ENCODE measurements at places on chromosomes 1 and 21.

GRCh38 chr1:154454386-154455120 is 47.5 kb upstream of the TDRD10 start:
- no peak for DNase-seq

DNA sequence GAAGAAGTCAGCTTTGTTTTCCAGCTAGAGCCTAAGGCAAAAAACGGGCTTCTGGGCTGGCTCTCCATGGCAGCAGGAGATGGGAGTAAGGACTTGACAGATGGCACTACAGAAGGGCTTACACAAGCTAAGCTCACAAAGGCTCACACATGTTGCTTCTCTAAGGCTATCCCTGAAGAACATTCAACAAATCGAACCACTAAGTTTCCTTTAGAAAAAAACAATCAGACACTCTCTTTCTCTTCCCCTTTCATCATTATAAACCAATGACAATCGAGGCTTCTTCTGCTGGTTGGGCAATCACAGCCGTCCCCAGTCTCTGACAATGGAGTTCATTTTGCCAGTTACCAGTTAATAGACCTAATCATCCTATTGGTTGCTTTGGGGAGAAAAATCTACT is 40.5 kb downstream of the TRIT1 start:
- no peak for DNase-seq

- no peak for DNase-seq
These were observed 44.8 kb downstream of the DHRS3 start for GRCh38 chr1:12573015-12573825.

DNA sequence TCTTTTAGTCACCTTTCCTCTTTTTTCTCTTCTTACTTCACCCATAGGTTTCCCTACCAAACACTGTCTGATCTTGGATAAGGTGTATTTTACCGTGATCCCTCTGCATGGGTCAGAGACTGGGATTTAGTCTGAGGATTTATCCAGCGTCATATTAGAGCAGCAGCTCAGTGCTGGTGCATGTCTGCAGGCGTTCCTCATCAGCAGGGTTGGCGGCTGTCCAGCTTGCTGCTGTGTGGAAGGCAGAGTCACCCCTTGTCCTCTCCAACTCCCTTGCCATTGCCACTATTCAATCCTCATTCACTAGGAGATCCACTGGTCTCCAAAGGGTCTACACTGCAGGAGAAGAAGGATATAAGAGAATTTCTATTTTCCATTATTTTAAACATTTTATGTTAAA is 7.3 kb upstream of the FAM78B start:
- no peak for DNase-seq

- no peak for DNase-seq
These were observed 18.4 kb downstream of the ERI3 start for GRCh38 chr1:44336668-44337067.

- DNase-seq = no peak
These were observed 43.9 kb downstream of the ZNF684 start for GRCh38 chr1:40575336-40575735.

DNA sequence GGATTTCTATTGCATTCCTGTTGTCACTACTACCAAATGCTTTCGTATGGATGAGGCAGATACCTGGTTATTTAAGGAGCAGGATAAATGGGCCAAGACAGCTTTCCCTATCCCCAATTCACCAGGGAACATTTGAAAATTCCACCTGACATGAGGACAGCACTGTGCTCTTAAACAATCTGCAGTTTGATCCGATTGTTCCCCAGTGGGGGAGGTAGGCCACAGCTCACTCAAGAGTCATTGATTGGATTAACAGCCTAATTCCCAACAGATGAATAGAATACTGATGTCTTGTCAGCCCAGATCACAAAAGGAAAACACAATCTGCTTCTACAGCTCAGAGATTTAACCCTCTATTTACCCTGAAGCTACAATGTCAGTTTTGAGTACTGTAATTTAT is 123.9 kb downstream of the LHX4 start:
- DNase-seq = no peak

DNA sequence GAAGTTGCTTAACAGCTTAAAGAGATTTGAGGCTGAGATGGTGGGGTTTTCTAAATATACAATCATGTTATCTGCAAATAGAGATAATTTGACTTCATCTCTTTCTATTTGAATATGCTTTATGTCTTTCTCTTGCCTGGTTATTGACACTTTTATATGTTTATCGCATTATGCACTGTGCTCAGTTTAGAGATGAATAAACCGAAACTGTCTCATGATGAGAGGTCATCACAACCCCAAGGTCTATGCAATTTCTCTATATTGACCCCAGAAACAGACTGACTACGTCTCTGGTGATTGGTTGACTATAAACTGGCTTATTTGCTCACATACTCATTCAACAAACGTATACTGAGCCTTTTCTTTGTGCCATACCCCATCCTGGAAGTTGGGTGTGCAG is 117.9 kb upstream of the NRIP1 start:
- DNase-seq = no peak

GRCh38 chr1:30652152-30652841 is 71.1 kb downstream of the MATN1 start:
- DNase-seq = no peak

DNA sequence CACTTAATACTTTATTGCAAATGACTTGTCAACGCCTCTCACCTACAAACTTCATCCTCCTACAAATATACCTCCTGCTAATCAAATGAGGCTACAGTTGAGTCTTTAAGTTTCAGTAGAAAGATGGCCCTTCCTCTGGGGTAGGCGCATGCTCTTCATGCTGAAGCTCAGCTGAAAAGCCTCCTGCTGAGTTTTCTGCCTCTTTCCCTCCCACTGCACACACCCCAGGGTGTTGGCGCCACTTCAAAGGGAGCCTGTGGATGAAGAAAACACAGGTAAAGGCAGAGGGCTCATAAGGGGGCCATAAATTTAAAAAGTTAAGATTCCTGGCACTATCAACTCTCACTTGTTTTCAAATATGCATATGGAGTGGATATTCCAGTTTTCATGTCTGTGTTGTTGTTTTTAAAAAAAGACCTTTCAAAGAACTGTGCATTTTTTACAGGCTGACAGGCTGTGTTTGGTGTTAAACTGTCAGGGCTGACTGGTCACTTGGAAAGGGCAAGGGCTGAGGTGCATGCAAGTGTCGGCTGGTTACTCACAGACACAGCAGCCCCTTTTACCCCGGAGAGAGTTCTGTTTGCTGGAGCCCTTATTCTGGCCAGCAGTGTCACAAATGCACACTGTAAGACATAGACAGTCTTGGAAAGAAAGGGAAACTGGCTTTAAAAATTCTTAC is 42.9 kb upstream of the LGALS8 start:
- DNase-seq = no peak

GRCh38 chr1:98910827-98911226 is 93.8 kb downstream of the PLPPR5 start:
- DNase-seq = no peak

GRCh38 chr21:31363720-31364119 is 19.7 kb upstream of the TIAM1 start:
- no peak for DNase-seq

DNA sequence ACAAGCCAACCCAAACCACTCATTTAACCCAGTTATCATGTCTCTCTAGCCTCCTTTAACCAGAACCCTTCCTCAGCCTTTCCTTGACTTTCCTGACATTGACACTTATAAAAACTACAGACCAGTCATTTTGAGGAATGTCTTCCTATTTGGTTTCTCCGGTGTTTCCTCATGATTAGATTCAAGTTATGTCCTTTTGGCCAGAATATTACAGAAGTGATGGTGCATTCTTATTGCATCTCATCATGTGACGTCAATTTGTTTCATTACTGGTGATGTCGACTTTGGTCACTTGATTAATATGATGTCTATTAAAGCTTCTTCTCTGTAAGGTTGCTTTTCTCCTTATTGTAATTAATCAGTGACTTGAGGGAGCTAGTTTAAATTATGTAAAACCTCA is 6.1 kb upstream of the RCSD1 start:
- no peak for DNase-seq

GRCh38 chr1:234505769-234506102 is 26.8 kb upstream of the TARBP1 start:
- no peak for DNase-seq

DNA sequence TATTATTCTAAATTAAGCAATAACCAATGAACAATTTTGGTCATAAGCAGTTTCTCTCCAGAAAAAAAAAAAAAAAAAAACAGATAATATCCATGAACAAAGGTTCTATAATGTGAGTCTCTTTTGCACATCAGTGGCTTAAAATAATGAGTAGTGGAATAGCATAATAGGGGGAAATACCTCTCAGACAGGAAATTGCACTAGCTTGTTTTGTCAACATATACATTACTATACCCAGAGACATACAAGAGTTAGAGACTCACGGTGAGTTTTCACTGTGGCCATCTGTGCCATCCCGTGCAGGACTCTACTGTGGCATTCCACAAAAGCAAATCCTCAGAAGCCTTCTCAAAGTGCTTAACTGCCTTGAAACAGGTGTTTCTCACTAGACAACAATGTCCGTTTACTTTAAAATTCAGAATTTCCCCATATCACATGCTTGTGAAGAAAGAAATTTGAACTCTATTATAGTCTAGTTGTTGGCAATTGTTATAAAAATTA is 697.9 kb downstream of the USP25 start:
- DNase-seq = no peak

DNA sequence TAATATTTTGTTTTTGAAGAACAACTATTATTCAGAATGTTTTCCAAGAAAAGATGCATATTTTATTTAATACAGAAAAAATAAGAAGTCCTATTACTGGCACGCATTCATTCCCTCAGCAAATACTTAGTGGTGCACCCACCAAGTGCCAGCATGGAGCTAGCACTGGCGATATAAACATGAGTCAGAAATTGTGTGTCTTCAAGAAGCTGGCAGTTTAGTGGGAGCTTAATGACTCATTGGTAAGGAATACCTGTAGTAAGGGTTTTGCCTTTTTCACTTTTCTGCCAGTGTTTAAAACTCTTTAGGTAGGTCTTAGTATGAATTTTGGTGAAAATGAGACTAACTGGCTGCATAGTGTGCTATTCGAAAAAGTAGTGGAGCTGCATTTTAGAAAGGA is 6.3 kb downstream of the MAGI3 start:
- DNase-seq = no peak

DNA sequence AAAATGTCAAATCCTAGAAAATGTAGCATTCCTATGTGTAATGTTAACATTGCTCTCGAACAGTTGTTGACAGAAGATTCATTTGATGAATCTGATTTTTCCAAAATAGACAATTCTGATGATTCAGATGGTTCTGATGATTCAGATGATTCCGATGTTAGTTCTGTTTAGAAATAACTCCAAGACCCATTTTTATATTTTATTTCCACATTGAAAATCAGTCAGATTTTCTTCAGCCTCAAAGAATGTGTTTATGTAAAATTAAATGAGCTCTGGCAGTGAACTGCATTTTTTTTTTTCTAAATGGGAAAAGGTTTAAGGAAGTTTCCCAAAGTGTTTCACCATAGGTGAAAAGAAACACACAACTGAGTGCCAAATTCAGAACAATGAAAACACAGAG is 136.5 kb downstream of the TSEN15 start:
- DNase-seq = no peak

- DNase-seq = peak; percentile 25
These were observed 126.0 kb downstream of the NR5A2 start for GRCh38 chr1:200153277-200154055.

DNA sequence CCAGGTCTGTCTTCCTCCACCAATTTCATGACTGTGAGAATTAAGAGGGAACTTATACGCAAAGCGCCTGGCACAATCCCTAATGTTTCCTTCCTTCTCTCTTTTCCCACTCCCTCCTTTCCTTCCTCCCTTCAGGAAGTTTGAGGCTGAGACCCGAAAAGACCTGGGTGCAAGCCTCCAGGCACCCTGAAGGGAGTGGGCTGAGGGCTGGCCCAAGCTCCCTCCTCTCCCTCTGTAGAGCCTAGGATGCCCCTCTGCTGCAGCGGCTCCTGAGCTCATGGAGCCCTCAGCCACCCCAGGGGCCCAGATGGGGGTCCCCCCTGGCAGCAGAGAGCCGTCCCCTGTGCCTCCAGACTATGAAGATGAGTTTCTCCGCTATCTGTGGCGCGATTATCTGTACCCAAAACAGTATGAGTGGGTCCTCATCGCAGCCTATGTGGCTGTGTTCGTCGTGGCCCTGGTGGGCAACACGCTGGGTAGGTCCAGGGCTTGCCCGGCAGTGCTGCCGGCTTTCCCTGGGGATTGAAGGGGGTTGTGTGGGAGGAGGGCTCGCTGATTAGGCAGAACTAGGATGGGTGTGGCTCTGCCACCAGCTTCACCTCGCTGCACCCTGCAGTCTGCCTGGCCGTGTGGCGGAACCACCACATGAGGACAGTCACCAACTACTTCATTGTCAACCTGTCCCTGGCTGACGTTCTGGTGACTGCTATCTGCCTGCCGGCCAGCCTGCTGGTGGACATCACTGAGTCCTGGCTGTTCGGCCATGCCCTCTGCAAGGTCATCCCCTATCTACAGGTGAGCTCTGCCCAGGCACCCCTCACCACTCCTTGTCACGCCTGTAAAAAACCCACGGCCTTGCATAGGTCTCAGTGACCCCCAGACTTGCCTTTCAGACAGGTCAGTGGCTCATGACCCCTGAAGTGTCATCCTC is 1.7 kb downstream of the HCRTR1 start:
- DNase-seq = no peak

DNA sequence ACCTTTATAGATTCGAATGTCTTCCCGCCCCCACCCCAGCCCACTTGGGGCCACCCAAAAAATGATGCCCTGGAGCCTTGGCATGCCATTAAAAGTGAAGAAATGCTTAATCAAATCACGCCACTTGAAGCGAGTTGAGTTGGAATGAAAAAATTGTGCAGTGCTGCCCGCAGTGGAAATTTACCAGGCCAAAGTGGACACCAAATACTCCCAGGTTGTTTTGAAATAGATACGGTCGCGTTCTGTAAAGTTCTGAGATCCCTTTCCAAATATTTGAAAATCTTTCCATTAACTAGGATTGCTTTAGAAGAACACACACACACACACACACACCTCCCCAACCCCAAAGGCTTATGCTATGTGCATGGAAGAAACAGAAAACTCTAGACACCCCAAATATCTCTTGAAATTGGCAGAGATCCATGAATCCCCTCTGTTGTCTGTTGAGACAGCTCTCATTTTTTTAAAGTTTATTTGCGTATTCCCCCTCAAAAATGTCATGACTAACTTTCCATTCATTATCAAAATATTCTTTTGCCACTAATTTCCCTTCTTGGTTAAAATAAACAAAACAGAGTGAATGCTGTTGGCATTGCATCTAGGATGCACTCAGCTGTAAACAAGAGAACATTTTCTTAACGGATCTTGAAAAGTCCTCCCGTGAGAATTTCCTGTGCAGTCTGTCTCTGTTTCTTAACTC is 142.3 kb upstream of the KCNE2 start:
- no peak for DNase-seq

Measured in stimulated activated CD4-positive, alpha-beta T cell treated with anti-CD3 and anti-CD28 coated beads, Interleukin-15, amount 100 ng/mL, for 48 hours (primary cell).